C1 segment of cervical spinal cord (tissue), 14 donors: ENCODE measurements at places on chromosomes 7 and 10.

DNA sequence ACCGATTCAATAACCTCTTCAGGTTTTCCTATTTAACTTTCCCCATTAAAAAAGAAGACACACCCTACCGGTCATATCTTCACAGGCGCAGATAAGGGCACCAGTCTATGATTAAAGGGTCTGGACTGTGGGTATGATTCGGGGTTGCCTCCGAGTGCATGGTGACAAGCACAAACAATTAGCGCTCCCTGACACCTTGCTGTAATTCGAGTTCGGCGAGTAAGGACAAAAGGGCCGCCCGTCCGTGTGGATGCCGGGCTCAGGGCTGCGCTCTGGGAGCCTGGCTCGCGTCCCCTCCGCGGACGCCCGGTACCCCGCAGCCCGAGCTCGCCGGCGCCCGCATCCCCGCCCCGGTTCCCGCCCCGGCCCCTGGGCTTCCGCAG, 111.9 kb upstream of the RHEB start:
- DNase-seq = no peak

DNA sequence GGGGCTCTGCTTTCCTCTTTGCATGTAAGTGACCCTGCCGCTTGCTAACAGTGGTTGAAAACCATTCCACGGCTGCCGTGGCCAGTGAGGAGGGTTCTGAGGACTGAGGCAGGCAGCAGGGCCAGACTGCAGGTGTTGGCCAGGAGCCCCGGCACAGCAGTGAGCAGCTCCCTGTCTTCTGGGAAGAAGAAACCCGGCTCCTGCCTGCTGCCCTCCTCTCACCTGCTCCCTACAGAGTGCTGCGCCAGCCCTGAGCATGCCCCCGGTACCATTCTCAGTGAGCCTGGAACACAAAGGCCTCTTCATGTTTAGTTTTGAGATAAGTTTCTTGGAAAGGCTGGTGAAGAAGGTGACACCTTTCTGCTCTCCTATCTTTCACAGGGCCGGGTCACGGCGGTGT, 199.9 kb downstream of the TAX1BP1 start:
- DNase-seq = no peak

DNA sequence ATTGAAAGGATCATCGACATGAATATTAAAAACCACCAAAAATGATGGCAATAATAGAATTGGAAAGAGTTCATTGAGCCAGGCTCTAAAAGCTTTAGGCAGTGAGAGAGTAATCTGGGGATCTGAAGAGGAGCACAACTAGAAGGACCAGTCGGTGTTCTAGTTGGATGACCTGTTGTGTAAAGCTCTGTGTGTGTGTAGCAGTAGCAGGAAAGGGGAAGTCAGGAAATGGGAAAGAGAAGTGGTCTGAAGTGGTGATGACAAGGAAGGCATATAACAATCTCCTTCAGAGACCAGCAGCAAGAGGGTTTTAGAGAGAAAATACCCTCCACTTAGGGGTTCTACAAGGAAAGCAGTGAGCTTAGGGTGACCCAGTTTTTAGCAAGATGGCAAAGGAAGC, 539.2 kb downstream of the HTR7 start:
- DNase-seq = no peak

GRCh38 chr10:77682393-77683087, 44.9 kb upstream of the KCNMA1 start:
- no peak for DNase-seq

DNA sequence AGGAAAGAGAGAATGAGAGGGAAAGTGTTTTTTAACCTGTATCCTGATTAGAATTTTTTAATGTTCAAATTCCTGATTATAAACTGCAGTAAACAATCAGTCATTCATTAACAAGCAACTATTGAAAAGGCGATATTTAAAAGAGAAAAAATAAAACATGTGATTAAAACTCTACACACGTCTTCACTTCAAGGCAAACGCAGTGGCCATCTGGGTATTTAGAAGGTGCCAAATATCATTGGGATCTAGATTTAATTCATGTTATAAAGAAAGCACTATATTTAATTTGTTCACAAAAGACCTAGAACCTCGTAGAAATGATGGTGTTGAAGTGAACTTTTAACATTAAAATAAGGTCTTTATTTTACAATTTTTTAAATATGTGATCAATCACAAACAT, 189.4 kb upstream of the KLF14 start:
- DNase-seq = no peak
